Fibroblast of pulmonary artery (primary cell): ENCODE measurements at places on chromosomes 5 and 9.

- DNase-seq: peak; percentile 80
Observed at GRCh38 chr5:5419291-5420210, 2.9 kb upstream of the ICE1 start.

- DNase-seq: no peak
Observed at GRCh38 chr5:112294126-112294525, 125.0 kb downstream of the EPB41L4A start.

DNA sequence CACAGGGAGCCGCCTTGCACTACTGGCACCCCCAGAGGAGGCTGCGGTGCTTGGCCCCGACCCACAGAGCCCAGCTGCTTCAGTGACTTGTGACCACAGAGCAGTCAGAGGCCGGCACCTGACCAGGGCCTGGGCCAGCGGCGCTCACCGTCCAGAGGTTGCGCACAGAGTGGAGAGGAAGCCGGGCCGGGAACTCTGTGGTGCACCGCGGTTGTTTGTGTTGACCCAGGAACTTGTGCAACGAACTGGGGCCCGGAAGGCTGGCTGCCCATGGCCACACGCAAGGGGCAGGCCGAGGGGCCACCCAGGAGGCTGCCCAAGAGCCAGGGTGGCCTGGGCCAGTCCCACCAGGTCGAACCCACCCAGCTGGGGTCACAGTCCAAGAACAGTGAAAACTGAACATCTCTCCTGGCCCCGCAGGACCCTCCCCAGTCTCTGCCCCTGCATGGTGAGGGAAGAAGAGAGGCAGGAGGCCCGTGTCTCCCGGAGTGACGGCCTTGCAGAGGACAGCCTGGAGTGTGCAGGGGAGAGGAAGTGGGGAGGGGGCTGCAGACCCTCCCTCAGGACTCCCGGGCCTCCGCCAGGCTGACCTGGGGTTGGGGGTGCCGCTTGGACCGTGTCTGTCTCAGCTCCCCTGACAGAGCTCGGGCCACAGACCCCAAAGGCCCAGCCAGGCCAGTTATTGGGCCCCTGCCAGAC is 42.8 kb upstream of the EGFL7 start:
- DNase-seq: no peak

- DNase-seq: no peak
Observed at GRCh38 chr5:164868761-164869160, 1363.3 kb downstream of the MAT2B start.

DNA sequence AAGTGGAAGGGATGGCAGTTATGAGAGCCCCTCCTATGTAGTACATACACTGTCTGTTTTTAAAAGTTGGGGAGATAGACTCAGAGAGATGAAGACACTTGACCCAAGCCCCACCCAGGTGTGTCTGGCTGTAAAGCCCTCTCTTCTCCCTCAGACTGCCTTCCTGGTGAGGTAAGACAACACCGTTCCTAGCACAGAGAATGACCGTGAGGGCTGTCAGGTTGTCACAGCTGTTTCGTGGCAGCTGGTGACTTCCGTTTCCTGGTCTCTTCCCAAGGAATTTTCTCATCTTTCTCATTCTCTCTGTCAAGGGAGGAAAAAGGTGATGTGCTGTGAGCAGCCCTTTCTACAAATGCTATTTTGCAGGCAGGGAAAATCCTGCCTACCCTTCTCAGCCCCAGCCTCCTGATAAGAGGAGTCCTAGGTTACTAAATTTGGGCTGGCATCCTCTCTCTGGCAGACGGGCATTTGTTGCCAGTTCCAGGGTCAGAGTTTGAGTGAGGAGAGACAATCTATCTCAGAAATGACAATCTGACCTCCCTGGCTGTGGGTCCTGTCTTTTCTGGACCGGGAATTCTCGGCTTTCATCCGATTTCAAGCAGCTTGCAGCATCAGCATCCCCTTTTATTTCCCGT is 263.5 kb upstream of the PANK3 start:
- no peak for DNase-seq

DNA sequence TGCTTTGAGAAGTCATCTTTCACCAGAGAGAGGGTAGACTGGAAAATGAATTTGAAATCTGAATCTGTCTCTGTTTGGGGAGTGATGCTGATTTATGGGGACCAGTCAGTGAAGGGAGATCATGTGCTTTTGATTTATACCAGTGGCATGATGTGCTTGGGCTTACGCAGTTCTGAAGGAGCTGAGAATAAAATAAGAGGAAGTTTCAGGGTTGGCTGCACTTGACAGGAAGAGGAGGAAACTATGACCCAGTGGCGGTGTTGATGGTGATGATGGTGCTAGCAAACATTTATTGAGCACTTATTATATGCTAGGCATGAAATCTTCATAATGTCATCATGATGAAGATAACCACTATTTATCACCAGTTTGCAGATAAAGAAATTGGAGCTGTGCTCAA is 136.4 kb upstream of the GLRA1 start:
- DNase-seq: no peak

GRCh38 chr9:108691614-108692013 is 164.2 kb downstream of the ACTL7B start:
- DNase-seq: no peak

GRCh38 chr5:59188419-59189225 is 605.7 kb downstream of the RAB3C start:
- peak; percentile 87 for DNase-seq

DNA sequence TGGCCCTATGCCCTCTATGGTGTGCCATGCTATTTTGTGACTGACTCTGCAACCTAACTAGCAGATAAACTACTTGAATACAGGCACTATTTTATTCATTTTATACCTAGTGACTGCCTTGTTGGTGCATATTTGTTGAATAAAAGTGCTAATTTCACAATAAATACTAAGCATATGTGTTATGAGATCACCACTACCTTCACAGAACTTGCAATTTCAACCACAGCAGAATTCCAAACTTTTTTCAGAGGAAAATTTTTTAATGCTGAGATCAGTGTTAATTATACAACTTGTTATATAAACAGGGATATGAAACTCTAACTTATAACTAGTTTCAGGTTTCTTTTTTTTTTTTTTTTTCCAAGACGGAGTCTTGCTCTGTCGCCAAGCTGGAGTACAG is 94.8 kb downstream of the NR3C1 start:
- DNase-seq: no peak

GRCh38 chr9:113707953-113708695 is 168.0 kb upstream of the ZNF618 start:
- DNase-seq: no peak

DNA sequence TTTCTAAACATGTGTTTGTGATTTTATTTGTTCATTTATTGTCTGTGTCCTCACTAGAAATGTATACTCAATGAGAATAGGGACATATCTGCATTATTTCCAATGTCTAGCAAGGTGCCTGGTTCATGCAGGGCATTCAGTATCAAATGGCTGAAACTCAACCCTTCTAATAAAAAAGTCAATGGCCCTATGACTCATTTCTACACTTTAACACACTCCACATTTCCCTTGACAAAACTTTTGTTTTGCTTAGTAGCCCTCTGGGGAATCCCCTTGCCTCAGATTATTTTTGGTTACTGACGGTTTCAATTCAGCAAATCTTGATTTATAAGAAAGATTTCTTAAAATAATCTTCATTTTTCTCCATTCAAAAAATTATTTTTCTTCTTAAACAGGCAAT is 206.0 kb upstream of the DMRTA1 start:
- DNase-seq: peak; percentile 64

GRCh38 chr5:178398901-178399700 is 166.5 kb upstream of the PHYKPL start:
- no peak for DNase-seq
